Erythroblast (primary cell): ENCODE measurements at places on chromosomes 2 and 18.

- no peak for DNase-seq
Measured at GRCh38 chr18:45677276-45677807, 46.6 kb upstream of the SLC14A1 start.

DNA sequence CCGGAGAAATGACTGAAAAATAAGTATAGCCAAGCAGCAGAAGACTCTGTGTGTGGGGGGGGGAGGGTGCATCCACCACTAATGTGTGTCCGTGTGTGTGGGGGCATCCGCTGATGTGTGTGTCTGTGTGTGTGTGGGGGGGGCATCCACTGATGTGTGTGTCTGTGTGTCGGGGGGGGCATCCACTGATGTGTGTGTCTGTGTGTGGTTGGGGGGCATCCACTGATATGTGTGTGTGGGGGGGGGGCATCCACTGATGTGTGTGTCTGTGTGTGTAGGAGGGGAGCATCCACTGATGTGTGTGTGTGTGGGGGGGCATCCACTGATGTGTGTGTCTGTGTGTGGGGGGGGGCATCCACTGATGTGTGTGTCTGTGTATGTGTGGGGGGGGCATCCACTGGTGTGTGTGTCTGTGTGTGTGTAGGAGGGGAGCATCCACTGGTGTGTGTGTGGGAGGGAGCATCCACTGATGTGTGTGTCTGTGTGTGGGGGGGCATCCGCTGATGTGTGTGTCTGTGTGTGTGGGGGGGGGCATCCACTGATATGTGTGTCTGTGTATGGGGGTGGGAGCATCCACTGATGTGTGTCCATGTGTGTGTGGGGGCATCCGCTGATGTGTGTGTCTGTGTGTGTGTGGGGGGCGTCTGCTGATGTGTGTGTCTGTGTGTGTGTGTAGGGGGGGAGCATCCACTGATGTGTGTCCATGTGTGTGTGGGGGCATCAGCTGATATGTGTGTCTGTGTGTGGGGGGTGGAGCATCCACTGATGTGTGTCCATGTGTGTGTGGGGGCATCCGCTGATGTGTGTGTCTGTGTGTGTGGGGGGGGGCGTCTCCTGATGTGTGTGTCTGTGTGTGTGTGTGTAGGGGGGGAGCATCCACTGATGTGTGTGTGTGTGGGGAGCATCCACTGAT is 125.0 kb downstream of the NFATC1 start:
- peak; percentile 49 for DNase-seq

- DNase-seq: no peak
Measured at GRCh38 chr2:120237491-120237902, 14.3 kb upstream of the TMEM185B start.

DNA sequence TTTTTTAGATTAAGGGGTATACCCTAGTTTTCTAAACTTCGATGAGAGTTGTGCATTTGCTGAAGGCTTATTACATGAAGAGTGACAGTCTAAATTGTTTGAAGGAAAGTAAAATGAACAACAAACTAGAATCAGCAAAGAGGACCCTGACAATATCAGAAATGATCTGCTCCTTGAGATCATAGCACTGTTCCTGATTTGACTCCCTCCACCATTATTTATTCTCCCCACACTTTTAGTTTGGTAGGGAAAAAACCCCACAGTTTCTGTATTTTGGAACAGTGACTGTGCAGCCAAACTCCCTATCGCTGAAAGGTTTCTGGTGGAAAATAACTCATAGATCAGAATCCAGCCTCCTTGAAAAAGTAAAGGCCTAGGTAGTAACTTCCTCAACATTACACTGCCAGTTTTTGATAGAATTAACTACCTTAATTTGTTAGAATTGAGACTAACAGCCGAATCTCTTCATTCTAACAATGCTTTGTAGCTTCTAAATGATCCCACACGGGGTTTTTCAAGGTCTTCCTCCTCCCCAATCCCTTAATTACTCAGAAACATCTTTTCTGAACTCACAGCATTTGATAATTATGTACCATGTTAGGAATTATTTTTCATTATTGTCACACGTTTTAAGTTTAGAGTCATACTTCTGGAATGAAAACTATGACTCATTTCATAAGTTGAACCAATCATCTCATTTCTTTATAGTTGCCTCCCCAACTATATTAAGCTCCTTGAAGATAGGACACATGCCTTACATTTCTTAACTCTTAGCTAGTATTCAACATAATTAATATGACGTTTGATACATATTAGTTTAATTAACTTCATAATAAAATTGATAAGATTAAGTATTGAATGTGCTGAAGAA is 2.9 kb downstream of the MYL12A start:
- no peak for DNase-seq

DNA sequence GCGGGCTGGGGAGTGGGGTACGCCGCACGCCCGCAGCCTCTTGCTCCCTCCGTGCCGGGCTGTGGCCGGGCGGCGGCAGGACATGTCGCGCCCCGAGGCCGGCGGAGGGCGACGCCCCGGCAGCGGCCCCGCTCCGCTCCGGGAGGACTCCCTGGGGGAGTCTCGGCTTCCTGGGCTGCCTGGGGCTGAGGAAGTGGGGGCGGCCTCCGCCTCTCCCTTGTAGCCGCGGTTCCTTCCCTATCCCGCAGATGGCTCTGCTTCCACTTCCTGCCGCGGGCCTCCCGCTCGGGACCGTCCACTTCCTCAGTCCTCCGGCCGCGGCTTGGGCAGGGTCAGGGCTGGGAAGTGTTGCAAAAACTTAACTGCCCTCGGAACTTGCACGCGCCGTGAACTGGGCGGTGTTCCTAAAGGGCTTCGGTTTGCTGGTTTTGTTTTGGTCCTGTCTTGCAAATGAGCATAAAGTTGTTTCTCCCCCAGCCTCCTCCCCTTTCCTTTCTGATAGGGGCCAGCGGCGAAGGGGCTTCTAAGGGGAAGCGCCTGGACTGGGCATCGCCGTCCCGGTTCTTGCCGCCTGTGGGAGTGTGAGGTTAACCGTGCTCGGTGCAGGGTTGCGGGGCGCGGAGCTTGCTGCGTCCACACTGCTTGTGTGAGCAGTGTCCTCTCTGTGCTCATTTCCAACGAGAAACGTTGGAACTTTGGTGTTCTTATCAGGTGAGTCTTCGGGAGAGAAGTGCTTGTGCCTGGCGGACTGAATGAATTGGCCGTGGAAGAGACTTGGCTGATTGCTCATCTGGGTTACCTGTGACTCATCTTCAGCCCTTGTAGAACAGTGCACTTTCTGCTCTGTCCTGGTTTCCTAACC is 600 bp downstream of the RALB start:
- DNase-seq: peak; percentile 77

DNA sequence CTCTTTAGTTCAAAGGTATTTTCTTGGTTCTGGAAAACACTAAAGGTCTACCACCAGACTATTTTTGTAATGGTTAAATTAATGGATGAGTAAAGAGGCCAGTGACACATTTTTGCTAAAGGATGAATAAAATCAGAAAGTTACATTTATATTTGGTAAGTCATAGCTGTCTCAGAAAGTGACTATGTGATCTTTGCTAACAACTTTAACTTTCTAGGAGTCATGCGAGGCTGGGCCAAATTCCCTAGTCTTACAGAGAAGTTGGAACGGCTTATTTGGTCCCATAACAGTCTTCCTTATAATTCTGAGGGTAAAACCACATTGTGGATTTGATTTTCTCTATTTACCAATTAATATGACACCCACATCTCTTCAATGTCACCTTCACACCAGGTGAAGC is 198.1 kb downstream of the PDE1A start:
- no peak for DNase-seq

GRCh38 chr2:191037351-191037750 is 23.4 kb upstream of the STAT1 start:
- no peak for DNase-seq

- DNase-seq: no peak
Measured at GRCh38 chr18:48864876-48865275, 85.9 kb downstream of the SMAD7 start.
